ENCODE measurements at places on chromosomes 11 and 22.

GRCh38 chr22:37764622-37765021 lies 43.1 kb upstream of the GCAT start:
- no peak for DNase-seq

GRCh38 chr11:35531246-35531645 lies 5.8 kb upstream of the PAMR1 start:
- no peak for DNase-seq

- DNase-seq, result peak; percentile 3
These were observed 39.6 kb upstream of the CTSC start for GRCh38 chr11:88377144-88377543.

DNA sequence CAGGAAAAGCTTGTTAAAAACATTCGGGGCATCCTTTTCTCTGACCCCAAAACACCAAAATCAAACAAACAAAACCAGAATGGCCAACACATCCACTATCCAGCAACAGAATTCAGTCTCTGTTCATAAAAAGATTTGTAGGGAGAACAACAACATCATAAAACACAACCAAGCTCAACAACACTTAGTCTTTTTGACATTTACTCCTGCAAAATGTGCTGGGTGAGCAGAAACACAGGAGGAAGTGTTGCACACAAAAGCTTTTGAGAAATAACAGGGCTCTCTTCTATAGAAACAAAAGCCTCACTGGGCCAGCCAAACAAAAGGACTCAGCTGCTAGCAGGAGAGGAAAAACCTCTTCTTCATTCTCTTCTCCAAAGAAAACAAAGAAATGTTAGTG lies 736.0 kb upstream of the CCDC90B start:
- no peak for DNase-seq

Data from dermis blood vessel endothelial cell (primary cell).